Activated CD8-positive, alpha-beta T cell treated with anti-CD3 and anti-CD28 coated beads for 36 hours (primary cell): ENCODE measurements at places on chromosomes 12 and 14. TPM values are rescaled to one million over a fixed set of nuclear protein-coding genes. Genes with fewer than 3 reads are reported as not detected.

DNA sequence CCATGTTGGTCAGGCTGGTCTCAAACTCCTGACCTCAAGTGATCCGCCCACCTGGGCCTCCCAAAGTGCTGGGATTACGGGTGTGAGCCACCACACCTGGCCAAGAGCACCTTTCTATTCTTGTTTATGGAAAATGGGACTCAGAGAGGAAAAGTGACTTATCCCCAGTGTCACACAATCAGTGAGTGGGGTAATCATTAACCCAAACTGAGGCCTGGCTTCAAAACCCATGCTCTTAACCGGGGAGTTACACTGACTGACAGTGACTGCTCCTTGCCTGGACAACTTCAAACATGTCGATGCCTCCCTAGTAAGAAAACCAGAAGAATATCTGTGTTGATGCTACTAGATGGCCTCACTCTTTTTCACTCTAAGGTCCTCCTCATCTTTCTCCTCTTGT lies 7.3 kb downstream of the CLEC7A start:
- DNase-seq, result no peak

- DNase-seq, result no peak
Observed at GRCh38 chr12:67437011-67437410, 167.9 kb downstream of the CAND1 start.

The SP1 gene
- 67.2 TPM for total RNA-seq

The PTPRB gene
- not detected for total RNA-seq

DNA sequence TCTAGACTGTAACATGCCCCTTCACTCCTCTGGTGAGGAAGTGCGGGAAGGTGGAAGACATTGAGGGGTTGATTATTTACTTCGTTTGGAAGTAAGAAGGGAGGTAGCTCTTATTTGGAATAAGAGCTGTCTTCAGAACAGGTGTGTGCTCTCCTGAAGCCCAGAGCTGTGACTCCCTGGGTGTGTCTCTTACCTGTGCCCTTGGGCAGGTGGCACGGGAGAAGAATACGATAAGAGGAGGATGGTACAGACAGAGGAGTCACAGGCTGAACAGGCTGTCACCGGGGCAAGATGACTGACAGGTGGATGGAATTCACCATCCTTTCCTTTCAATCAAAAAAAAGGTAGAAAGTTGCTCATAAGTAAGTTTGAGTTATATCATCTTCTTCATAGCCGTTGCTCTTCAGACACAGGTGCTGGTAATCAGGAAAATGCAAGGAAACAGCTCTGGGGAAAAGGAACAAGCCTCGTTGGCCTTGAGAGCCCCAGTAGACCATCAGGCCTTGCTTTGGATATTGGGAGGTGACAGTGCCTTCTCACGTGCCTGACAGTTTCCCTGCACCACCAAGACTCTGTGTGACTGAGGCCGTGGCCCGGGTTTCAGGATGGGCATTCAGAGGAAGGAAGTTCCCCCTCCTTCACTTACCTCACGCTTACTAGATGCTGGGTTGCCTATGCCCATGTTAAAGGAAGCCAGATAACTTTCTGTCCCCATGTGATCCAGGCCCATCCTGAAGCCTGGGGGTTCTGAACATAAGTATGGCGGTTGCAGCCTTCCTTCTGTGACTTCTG lies 120.4 kb downstream of the ETV6 start:
- peak; percentile 13 for DNase-seq

DNA sequence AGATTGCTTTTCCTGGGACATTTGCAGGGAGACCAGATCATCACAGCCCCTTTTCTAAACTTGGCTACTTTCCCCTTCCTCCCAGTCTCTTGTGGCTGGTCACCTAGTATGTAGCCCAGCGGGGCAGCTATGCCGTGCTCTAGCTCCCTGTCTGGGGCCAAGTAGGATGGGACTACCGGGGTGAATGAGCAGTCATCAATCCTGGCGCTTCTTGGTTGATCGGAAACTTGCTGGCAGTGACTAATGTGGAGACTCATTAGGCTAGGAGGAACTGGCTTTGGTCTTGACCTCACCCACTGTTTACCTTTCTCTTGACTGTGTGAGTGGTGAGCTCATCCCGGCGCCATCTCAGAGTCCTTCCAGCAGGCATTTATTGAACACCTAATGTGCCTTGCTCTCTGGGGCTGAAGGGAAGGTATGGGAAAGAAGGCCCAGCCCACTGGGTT lies 15.9 kb downstream of the PLEKHG3 start:
- no peak for DNase-seq

- no peak for DNase-seq
Observed at GRCh38 chr12:106771425-106771824, 3.1 kb upstream of the RIC8B start.

The DPY19L2 gene
- 6.4 TPM for total RNA-seq

- DNase-seq, result no peak
Observed at GRCh38 chr12:127728285-127728684, 538.7 kb upstream of the TMEM132C start.

- no peak for DNase-seq
Observed at GRCh38 chr14:92660571-92660970, 87.9 kb downstream of the LGMN start.

DNA sequence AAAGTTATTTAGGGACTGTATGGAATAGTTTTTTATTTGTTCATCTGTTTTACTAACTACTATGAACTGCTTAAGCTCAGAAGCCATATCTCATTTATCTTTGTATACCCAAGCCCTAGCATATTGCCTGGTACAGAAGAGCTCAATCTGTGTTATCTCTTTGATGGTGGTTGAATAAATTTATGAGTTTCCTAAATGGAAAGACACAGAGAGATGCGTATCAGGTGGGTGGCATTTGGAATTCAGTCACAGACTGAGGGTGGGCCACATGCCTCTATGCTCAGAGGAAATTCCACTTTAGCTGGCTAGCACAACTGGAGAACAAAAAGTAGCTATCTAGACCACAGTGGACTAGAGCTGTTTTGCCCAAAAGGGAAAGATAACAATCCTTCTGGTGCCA lies 145.5 kb downstream of the SLC6A15 start:
- no peak for DNase-seq

The CLEC4A gene
- 2.0 TPM for total RNA-seq

DNA sequence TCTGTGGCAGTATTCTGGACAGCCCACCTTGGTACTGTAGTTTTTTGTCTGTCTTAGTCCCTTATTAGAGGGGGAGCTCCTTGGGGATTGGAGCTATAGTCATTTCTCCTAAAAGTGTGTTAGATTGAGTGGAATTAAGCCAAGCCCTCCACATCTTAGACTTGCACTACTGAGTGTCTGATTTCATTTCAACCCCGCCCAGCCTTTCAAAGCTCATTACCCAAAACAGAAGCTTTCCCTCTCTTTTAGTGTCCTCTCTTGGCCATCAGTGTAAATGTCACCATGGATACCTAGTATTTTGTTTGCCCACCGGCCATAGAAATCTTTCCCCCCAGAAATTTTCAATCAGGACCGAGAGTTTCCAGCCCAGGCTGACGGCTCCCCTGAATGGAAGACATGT lies 74.5 kb downstream of the LRRC74A start:
- DNase-seq, result no peak

DNA sequence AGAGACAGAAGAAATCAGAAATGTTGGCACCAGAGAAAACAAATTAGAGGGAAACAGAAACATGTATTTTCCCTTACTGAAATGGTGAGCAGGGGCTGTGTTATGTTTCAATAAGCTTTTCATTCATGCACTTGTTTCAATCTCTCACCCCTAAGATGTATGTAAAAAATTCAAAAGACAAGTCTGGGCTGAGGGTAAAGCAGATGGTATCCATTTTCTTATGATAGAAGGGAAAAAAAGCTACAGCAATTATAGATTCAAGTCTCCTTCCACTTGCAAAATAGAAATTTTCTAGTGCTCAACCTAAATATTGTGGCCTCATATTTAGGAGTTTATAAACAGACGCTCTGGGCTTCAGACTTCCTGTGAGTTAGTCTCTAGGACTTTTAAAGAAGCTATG lies 138.3 kb downstream of the ST8SIA1 start:
- DNase-seq, result no peak

The KRT2 gene
- not detected for total RNA-seq

DNA sequence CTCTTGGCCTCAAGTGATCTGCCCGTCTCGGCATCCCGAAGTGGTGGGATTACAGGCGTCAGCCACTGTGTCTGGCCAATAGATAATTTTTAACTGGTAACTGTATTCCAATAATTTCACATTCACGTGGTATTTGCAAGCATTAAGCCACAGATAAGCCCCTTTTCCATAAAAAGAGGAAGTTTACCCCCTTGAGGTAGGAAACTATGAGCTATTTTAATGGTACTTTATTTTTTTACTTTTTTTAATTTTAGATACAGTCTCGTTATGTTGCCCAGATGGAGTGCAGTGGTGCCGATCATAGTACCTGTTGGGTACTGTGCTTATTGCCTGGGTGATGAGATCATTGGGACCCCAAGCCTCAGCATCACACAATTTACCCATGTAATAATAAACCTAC lies 42.9 kb upstream of the AP4S1 start:
- no peak for DNase-seq

GRCh38 chr12:106115440-106115839 lies 23.3 kb downstream of the NUAK1 start:
- DNase-seq, result no peak

The IGFBP6 gene
- total RNA-seq, result 2.0 TPM

DNA sequence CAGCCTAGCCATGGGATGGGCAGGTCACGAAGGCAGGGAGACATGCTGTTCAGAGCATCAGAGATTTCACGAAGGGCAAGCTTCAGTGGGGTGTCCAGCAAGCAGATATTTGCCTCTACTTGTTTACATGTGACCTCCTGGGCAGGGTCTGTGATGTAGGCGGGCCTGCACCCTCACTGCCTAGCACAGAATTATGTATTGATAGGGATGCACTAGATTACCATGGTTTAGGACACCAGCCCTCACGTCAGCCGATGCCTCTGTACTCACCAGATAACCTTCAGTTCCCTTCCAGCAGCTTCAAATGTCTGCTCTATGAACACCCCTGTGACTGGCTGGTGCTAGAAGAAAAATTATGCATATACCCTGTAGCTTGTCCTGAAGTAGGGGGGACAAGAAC lies 5.1 kb upstream of the EIF5 start:
- DNase-seq, result no peak

The TRIM9 gene
- 7.2 TPM for total RNA-seq

DNA sequence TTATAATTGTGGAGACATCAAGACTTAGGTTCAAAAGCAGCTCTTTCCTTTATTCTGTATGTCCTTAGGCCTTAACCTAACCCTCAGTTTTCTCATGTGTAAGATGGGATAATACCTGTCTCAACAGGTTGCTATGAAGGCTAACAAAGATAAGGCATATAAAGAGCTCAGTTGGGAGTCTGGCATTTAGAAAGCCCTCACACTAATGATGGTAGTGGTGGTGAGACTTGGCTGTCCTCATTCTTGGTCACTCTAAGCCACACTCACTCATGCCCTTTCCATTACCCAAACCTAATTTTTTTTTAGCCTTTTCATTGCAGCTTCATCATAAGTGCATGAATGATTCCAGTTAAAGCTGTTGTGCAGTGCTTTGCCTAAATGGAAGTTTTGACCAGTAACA lies 137.3 kb downstream of the TGFB3 start:
- no peak for DNase-seq

The TC2N gene
- 32.5 TPM for total RNA-seq

DNA sequence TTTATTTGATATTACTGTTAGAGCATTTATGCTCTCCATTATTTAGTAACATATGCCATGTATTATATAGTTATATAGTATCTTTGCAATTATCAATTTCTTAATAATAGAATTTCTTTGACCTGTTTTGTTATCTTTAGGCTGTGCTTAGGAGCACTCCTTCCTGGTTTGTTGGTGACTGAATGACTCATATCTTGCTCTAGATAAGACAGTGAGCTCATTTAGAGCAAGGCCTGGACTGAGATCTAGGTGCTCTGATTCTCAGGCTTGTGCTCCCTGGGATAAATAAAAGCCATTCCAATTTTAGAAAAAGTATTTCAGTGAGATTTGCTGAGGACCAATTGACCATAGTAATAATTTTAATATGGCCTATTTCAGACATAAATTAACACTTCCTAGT lies 951.2 kb downstream of the FLRT2 start:
- DNase-seq, result no peak

DNA sequence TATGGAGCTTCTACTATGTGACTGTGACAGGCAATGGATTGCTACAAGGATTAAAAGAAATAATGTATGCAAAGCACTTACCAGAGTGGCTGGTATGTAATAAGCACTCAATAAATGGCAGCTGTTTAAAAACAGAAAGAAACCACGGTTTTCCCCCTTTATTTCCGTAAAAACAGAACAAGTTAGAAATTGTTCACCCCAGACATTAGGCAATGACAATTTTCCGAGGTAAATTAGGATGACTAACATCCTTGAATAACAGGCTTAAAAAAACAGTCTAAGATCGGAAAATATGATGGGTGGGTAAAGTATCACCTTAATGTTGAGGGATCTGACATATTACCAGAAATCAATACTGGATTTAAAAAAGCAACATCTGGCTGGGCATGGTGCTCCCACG lies 20.9 kb upstream of the CNIH1 start:
- no peak for DNase-seq

DNA sequence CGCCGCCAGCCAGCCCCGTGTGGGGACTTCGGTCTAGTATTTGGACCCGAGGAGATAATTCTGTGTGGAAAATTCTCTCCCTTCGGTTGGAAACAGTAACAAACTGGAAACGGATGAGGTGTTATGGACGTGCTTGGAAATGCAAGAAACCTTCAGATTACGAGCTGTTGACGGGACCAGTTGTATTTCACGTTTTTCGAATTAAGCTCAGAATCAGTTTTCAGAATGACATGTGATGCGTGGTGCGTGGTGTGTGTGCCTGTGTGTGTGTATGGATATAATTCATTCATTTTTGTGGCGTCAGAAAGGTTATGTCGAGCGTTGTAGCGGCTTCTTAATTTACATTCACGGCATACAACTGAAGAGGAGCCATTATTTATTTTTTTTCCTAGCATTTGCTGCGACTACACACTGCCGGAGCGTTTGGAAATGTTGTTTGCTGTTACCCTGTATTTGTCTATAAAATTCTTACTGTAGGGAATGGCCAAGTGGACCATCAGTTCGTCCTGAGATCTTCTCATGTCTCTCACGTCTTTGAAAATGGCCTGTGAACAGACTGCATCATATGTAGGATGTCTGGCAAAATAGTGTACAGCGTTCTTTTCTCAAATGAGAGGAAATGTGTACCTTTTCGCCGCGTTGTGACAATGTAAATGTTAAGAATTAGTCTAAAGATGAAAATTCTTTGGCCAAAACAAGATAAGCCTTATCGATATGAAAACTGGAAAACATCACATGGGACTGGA lies 1.3 kb downstream of the TRAF3 start:
- DNase-seq, result peak; percentile 38

DNA sequence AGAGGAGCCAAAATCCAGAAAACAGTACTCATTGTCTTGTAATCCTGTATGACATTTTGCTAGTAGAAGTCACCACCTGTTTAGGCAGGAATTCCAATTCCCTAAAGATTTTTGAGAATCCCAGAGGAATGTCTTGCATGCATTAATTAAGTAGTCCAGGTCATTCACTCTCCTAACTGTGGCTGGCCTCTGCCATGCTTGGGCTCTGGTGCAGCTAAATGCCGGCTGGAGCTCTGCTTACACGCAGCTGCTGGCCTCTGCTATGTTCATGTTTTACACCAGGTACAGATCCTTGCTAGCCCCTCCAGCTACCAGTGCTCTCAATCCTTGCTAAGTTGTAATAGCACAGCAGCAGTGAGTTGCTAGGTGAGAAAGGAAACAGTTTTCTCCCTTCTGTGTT lies 16.3 kb upstream of the HIF1A start:
- no peak for DNase-seq
